ENCODE measurements at places on chromosomes 3 and 15.

DNA sequence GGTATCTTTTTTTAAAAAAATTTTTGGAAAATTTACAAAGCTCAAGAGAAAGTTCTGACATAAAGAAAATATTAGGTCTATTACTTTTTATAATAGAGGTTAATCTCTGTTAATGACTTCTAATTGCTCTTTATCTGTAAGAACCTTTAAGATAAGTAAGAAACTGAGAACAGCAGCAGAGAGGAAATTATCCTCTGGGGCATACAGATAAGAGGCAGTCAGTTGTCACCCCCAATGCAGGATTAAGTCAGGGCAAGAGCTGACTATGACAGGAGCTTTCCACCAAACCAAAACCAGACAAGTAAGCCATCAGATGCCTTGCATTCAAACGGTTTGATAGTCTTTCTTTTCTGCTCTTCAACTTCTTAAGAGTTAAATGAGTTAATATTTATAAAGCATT, 149.0 kb downstream of the GSK3B start:
- no peak for DNase-seq

DNA sequence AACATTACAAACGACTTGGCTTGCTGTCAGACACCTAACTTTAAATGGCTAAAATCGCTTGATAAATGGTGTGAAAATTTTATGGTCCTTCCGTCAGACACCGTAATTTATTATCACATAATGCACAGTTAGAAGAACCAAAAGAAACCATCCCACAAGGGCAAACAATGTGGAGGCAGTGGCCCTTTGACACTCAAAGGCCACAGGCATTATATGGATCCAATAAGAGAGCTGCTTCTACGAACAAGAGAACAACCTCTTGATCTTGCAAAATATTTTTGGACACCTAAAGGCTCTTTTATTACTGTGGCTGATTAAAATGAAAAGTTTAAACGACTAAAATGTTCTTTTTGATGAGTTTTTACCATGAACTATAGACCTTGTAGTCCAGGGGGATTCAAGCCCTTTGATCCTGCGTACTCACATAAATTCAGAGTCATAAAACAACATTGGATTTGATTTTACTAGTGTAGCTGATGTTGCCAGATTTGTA, 202.8 kb downstream of the FMN1 start:
- no peak for DNase-seq

DNA sequence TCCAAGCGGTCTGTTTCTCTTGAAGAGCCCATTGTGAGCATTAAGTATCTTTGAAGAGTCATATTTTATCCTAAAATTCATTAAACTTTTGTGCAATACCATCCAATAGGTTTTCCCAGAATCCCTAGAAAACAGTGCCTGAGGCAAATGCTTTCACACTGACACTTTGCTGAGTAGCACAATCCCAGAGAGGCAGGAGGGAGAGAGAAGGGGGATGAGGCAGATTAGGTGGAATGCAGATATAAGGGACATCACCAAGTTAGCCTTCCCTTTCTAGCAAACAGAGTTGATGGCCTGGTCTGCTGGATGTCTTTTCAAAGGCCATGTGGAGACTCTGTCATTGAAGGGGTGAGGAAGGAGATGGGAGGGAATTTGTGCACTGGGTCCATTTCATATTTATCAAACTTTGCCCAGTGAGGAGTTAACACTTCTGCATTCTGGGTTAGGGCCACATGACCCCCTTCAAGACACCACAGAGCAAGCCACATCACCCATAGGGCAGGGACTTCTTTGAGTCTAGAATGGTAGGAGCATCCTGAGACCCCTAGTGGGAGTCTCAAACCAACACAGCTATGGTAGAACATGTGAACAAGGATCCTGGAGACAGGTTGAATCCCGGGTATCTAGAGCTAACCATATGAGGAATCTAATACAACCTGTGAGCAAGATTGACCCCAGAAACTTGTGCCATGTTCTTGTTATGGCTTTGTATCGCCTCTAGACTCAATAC, 32.0 kb upstream of the SEMA6D start:
- DNase-seq = no peak

- DNase-seq = no peak
Observed at GRCh38 chr3:41307065-41307464, 107.8 kb downstream of the CTNNB1 start.

DNA sequence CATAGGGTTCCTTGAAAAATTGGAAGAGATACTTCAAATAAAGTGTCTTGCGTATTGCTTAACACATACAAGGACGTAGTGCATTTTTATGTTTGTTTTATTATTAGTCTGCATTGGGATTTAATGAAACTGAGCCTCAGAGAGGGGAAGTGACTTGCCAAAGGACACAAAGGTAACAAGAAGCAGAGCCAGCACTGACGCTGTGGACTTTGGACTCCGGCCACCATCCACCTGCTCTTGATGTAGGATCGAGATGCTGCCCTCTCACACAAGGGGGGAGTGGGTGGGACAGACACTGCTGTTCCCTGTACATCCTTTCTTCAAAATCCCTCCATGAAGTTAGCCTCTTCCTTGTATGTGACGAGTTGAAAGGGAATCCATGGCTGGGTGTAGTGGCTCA, 435.4 kb upstream of the RGMA start:
- no peak for DNase-seq

DNA sequence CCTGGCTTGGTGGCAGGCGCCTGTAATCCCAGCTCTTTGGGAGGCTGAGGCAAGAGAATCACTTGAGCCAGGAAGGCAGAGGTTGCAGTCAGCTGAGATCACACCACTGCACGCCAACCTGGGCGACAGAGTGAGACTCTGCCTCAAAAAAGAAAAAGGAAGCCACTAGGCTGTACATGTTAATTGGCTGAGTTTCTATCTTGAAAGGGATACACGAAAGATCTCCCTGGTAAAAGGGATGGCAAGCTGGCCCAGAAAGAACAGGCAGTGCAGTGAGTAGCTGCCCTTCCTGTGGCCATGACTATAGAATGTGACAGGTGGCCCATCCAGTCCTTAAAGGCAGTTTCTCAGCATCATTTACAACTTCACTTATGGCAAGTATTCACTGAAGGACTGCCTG, 12.3 kb downstream of the LRIG1 start:
- no peak for DNase-seq

All from inflammatory macrophage (primary cell).